ENCODE measurements at places on chromosomes 13 and 19.

GRCh38 chr13:75839406-75839805 lies 203.3 kb downstream of the LMO7 start:
- no peak for DNase-seq

DNA sequence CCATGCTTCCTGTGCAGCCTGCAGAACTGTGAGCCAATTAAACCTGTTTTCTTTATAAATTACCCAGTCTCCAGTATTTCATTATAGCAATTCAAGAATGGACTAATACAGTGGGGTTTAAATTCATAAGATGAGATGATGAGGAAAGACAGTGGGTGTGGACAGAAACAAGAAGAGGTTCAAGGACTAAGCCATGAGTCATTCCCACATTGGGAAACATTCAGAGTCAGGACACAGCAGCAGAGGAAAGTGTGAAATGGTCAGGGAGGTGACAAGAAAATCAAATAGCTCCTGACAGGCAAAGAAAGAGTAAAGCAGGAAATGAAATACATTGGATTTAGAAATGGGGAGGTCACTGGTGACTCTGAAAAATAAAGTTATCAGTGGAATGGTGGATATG lies 9.1 kb downstream of the ZNF841 start:
- DNase-seq: no peak

- DNase-seq: no peak
Observed at GRCh38 chr19:23203841-23204344, 46.3 kb downstream of the ZNF724 start.

DNA sequence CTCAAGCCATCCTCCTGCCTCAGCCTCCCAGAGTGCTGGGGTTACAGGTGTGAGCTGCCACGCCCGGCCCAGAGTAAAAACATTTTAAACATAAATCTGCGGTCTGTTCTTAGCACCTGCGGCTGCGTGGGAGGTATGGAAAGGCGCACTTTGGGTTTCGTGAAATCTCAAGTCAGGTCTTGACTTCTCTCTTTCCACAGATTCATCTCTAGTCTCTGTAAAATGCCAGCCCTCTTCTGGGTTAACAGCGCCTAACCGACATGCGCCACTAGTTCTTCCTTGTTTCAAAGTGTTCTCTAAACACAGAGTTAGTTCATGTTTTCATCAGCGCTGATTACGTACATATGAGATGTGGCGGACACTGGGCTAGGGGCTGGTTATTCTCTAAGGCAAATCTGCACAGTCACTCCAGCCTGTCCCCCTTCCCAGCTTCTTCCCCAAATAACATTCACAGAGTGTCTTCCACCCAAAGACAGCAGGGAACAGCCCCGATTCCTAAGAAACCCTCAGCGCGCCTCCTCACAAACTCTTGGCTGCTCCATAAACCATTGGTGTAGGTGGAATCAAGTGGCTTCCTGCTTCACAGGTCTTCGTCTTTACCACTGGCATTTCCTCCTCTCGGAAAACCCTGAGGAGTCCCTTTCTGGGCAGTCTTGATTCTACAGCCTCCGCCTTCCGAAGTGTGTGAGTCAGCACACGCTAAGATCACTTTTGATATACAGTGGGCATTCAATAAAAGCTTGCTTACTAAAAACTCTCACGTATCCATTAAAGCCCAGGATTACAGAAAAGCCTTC lies 1.4 kb downstream of the PARP4 start:
- peak; percentile 82 for DNase-seq

DNA sequence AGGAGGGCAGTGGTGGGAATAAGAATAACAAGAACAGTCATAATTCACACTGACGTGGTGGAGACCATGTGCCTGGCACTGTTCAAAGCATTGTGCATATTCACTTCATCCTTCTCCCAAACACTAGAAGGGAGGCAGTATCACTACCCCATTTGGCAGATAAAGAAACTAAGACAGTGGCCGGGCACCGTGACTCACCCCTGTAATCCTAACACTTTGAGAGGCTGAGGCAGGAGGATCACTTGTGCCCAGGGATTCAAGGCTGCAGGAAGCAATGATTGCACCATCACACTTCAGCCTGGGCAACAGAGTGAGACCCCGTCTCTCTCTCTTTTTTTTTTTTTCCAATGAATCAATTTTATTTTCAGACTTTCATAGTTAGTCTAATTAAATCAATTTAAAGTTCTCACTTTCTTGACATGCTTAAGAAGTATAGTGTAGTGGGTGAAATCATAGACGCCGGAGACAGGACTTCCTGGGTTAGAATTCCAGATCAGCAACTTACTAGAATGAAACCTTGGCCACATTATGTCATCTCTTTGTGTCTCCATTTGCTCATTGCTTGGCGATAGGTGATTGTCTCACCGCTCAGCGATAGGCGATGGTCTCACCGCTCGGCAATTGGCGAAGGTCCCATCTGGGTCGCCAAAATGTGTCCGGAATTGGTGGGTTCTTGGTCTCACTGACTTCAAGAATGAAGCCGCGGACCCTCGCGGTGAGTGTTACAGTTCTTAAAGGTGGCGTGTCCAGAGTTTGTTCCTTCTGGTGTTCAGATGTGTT lies 5.3 kb upstream of the ATG4D start:
- DNase-seq: no peak

DNA sequence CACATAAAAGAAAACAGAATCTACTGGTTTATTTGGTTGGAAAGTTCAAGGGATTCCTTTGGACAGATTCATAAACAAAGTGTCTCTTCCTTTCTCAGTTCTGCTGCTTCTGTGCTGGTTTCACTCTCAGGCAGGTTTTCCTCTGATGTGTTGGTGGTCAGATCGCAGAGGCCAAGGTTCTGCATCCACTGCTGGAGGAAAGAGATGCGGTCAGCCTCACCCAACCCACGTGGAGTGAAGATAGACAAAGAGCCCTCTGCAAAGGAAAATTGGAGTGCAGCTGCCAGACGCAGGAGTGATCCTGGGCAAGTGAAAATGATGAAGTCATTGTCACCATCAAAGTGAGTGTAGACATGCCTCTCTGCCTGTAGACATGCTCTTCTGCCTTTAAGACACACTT lies 352.0 kb downstream of the TSHZ3 start:
- no peak for DNase-seq

DNA sequence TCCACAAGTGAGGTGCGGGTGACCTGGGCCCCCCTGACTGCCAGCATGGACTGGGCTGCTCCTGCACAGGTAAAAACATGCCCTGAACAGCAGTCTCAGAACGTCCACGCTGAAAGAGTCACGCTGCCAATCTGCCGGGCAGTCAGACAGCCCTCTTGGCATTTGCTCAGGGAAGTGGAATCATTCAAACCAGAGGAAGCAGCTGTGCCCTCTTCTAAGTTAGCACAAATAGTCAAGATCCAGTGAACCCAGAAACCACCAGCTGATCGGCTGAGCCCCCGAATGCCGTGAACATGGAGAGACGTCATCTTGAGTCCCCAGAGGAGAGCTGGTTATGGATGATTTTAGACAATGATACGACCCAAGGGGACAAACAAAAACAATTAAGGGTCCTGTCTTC lies 34.4 kb downstream of the KLF2 start:
- no peak for DNase-seq

DNA sequence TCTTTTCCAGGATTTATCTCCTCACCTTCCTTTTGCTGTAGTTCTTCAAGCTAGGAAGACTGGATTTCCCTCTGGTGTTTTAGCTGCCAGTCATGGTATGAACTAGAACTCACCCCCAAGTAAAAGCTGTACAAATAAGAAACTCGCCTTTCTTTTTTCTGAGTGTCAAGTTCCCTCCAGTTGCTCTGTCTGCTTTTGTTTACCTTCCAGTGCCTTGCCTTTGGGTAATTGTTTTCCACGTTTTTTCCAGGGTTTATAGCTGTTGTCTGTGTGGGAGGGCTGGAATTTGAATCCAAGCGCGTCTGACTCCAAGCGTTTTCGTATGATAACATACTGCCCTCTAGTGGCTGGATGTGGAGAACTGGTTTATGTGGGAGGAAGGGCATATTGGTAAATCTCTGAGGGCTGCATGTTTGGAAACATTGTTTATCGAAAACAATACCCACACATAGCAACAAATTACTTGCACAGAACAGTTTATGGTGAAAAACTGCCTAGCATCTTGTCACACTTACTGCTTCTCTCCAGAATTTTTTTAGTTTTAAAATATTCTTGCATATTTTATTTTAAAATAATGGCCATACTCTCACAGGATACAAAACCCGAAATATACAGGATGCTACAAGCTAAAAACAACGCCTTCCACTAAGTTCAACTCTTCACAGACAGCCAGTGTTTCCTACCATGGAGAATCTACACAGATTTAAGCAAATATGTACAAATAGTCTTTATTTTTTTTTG lies 19.2 kb downstream of the RCN3 start:
- peak; percentile 69 for DNase-seq

DNA sequence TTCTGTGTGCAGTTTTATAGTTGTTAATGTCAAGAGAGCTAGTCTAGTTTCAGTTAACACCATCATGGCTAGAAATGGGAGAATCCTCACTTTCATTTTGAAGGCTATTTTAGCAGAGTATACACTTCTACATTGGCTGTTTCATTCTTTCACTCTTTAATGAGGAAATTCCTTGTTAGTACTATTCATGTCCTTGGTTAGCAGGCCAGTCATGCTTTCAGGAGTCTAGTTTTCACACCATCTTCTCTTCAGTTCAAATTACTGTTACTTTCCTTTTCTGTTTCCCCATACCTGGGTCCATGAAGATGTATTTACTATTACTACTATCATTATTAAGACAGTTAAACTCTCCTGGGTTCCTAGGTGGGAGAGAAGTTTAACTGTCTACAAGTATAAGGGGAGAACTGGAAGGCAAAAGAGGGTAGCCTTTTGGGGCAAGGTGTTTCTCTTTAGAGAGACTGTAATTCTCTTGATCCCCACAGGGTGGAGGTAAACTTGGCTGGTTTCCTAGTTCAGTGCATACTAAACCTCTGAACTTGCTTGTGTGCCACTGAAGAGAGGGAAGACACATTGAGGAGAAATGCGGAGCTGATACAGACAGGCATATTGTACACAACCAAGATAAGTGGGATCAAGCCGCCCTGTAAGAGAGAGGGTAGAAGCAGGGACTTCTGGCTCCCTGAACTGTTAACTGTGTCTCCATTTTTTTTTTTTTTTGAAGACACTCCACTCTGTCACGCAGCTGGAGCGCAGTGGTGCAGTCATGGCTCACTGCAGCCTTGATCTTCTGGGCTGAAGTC lies 41.3 kb upstream of the IGFL4 start:
- DNase-seq: peak; percentile 53

- no peak for DNase-seq
Observed at GRCh38 chr19:33273065-33273736, 29.1 kb downstream of the CEBPA start.

DNA sequence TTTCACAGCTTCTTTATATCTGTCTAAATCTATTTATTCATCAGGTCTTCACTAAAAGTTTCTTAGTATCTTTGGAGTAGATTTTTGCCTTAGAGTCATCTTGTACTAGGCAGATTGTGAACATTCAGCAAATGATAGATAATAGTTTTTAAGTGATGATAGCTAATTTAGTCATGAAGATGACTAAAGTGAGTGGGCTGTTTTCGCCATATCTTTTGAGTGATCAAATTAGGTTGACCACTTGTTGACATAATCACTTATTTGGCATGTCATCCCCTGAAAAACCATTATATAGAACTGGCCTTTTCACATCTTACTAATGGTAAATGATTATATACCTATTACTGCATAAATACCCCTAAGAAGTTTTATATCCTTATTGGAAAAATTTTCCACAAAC lies 999.2 kb downstream of the PCDH17 start:
- no peak for DNase-seq

DNA sequence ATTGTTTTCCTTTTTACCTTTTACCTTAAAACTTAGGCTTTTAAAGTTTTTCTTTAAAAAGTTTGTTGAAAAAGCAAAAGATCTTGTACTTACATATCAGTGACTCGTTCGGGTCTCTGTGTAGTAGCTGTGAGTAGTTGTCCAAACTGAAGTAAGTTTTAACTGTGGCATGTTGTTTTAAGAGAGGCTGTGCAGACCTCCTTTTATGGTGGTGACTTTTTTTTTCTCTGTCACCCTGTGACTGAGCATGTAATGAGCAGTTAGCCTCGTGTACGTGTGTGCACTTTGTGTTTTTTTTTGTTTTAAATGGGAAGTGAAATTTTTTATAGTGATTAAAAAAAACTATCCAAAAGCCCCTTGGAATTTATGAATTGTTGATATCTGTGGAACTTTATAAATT lies at the start of gene GPR183:
Gene GPR183 (minus strand): TSS at position 153 of the 400 bp plus-strand sequence. CDS start 11,254 bp downstream, outside the sequence.
- no peak for DNase-seq

- DNase-seq: no peak
Observed at GRCh38 chr13:100941377-100942368, 267.1 kb upstream of the TMTC4 start.

DNA sequence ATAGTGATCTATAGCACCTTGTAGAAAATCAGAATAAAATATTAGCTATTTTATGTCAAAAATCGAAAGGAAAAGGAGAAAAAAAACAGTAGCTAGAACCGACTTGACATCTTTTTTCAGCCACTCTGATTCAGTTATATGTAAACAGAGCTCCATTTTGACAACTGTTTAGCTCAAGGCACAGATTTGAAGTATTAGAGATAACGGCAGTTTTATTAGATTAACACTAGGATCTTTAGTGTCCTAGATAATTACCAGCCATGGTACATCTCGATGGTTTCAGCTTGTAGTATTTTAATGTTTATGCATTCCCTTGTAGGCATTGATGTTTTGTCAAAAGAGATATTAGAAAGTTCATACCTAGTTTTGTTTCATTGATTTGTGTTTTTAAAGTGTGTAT lies 67.3 kb downstream of the PCDH17 start:
- DNase-seq: no peak

DNA sequence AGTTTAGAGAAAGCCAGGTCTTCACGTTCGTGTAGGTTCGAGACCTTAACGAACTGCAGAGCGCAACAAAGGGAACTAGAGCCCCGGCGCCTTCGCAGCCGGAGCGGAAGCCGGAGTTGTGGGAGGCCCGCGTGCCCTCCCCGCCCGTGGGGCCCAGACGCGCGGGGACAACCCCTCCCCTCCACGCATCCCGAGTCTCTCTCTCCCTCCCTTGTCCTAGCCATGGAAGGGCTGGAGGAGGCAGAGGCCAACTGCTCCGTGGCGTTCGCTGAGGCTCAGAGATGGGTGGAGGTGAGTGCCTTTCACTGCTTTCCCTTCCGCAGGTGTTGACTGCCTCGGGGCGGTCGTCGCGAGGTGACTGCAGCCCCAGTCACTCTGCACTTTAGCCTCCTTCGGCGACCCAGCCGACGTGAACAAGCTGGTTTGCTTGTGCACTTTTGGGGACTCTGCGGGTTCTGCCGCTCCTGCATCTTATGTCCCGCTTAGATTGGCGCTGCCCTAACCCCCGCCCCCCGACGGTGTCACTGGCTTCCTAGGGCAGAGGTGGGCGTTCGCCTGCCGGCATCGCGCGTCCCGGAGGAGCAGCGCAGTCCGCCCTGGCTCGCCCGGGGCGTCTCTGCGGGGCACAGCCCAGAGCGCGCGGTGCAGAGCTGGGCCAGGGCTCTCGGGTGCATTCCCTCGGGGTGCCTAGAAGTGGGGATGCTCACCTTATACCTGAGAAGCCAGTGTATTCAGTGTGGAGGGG lies 478 bp downstream of the LMO7 start:
- no peak for DNase-seq

Data from NCI-H226 (cell line).